ENCODE measurements at places on chromosomes 13 and 19.

- peak; percentile 58 for DNase-seq
- H3K27ac ChIP-seq, result no peak overlapping the region
- peaks cover 12% of the 10 kb centered on the region for H3K4me1 ChIP-seq
- peaks cover 17% of the 10 kb centered on the region for H3K27me3 ChIP-seq
- H3K4me3 ChIP-seq, result no peak overlapping the region
- H3K36me3 ChIP-seq, result no peaks in the 10 kb centered on the region
Observed at GRCh38 chr19:49362929-49363267, 682 bp upstream of the TEAD2 start.

GRCh38 chr13:40566811-40567210, 99.6 kb downstream of the FOXO1 start:
- peak overlapping the region; percentile 52 for H3K27ac ChIP-seq
- DNase-seq, result no peak
- no peak overlapping the region for H3K4me3 ChIP-seq
- H3K4me1 ChIP-seq, result peaks cover 92% of the 10 kb centered on the region
- H3K36me3 ChIP-seq, result peaks cover 12% of the 10 kb centered on the region

DNA sequence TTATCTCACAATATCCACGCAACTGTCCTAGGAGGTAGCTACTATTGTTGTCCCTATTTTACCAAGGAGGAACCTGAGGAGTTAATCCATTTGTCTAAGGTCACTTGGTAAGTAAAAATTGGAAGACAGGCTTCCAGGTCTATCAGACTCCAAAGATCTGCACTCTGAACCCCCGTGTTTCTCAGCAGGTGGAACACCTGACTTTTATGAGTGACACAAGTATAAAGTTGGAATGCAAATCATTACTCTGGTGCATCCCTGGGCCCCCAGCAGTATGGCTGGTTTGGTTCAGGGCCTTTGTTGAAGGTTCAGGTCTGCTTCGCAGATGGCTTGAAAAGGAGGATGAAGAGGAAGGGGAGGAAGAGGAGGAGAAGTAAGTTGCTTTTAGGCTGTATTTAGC, 46.0 kb downstream of the RGCC start:
- H3K4me3 ChIP-seq, result no peak overlapping the region
- no peaks in the 10 kb centered on the region for H3K27me3 ChIP-seq
- no peaks in the 10 kb centered on the region for H3K36me3 ChIP-seq
- DNase-seq, result no peak
- no peak overlapping the region for H3K27ac ChIP-seq

DNA sequence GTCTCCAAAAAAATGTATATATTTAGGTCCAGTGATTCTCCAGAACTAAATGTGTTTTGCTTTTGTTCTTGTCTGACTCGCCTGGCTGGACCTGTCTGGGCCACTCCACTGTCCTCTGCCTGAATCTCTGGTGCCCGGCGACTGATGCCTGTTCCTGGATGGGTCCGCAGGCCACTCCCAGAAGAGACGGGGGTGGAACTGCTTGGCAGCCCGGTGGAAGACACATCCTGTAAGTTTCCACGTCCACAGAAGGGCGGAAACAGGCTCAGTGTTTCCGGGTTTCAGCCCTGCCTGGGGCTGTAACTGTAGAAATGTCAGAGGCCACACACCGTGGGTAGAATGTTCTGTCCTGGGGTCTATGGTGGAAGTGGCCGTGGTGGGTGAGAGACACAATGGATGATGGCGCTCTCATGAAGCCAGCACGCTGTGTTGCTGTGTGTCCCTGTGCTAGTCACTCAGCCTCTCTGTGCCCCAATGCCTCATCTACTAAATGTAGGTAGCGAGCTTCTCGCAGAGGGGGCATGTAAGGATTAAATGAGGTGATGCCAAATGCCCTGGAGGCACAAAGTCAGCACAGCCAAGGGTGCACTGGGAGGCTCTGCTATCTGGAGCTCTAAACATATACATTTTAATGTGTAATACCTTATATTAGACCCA, 22.0 kb downstream of the ATCAY start:
- H3K27me3 ChIP-seq, result no peaks in the 10 kb centered on the region
- DNase-seq, result no peak
- H3K4me3 ChIP-seq, result no peak overlapping the region
- no peak overlapping the region for H3K27ac ChIP-seq
- peaks cover 4% of the 10 kb centered on the region for H3K4me1 ChIP-seq

DNA sequence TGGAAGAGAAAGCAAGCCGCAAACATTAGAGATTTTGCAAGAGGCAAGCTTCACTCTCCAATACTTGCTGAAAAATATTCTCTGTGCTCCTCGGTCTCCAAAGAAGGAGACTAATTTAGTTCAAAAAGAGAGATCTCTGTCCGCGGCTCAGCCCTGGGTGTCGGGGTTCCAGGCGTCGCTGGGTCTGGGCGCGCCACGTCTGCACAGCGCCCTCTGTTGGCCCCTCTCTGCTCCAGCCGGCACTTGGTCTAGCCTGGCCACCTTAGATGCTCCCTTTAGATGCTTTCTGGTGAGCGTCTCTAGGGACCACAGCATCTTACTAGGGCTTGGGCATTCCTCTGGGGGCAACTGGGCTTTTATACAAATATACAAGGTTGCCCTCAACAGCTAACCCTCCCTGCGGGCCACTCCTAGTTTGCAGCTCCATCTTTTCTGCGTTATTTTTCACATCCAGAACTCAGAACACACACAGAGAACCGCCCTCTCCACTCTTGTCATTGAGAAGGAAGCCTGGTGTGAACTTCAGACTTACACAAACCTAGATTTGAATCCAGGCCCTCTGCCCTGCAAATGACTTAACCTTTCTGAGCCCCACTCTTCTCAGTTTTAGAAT, 78.3 kb downstream of the CYSLTR2 start:
- DNase-seq, result peak; percentile 72
- H3K4me3 ChIP-seq, result peak overlapping the region; percentile 60
- no peak overlapping the region for H3K27ac ChIP-seq
- peaks cover 16% of the 10 kb centered on the region for H3K4me1 ChIP-seq

- H3K27me3 ChIP-seq, result no peaks in the 10 kb centered on the region
- H3K4me1 ChIP-seq, result no peaks in the 10 kb centered on the region
- no peak overlapping the region for H3K27ac ChIP-seq
- H3K4me3 ChIP-seq, result no peak overlapping the region
- DNase-seq, result no peak
Observed at GRCh38 chr13:80668452-80668851, 327.5 kb upstream of the SPRY2 start.

DNA sequence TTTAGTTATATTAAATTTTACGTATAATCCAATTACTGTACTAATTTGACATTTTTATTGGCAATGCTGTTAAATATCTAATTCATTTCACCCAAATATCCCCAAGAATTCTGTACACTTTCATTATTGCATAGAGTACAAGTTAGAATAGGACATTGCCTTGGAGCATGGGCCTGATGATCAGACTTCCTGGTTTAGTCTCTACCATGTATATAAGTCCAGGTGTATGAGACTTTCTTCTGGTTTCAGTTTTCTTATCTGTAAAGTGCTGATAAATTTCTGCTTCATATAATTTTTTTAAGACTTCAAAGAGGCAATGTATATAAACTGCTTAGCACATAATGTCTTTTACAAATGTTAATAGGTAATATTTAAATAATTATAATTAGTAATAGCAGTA, 179.4 kb downstream of the KLF12 start:
- H3K36me3 ChIP-seq, result peaks cover 15% of the 10 kb centered on the region
- H3K27me3 ChIP-seq, result no peaks in the 10 kb centered on the region
- no peak overlapping the region for H3K27ac ChIP-seq
- H3K4me3 ChIP-seq, result no peak overlapping the region
- DNase-seq, result no peak

DNA sequence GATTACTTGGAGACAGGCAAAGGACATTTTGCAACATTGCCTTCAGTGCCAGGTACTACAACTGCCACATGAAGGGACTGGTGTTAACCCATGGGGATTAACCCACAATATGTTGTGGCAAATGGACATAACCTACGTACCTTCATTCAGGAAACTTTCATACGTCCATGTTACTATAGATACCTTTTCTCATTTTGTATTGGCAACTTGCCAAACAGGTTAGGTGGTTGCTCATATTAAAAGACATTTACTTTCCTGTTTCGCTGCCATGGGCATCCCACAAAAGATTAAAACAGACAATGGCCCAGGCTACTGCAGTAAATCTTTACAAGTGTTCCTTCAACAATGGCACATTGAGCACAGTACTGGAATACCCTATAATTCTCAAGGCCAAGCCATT, 925.3 kb downstream of the SLITRK6 start:
- no peaks in the 10 kb centered on the region for H3K4me1 ChIP-seq
- H3K27me3 ChIP-seq, result no peaks in the 10 kb centered on the region
- DNase-seq, result no peak

DNA sequence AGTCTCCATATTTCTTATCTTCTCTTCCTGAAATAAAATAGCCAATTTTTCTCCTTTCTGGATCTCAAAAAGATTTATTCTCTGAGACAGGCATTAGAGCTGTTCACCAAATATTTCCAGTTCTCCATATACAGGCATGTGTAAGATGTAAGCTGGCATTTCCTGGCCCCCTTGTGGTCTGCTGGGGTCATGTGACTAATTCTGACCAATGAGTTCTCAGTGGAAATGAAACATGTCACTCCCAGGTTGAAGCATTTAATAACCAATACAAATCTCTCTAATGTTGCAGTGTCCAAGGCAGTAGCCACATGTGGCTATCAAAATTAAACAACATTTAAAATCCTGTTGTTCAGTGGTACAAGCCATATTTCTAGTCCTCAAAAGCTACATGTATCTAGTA, 14.8 kb upstream of the CACNA1A start:
- H3K27ac ChIP-seq, result no peak overlapping the region
- H3K27me3 ChIP-seq, result peaks cover 55% of the 10 kb centered on the region
- no peaks in the 10 kb centered on the region for H3K4me1 ChIP-seq
- DNase-seq, result no peak
- H3K4me3 ChIP-seq, result no peak overlapping the region
- H3K36me3 ChIP-seq, result no peaks in the 10 kb centered on the region

All from activated T-cell treated with anti-CD3 and anti-CD28 coated beads, Interleukin-2, amount 50 U/mL, for 24 hours (primary cell).